ENCODE measurements at places on chromosomes 7 and 10.

DNA sequence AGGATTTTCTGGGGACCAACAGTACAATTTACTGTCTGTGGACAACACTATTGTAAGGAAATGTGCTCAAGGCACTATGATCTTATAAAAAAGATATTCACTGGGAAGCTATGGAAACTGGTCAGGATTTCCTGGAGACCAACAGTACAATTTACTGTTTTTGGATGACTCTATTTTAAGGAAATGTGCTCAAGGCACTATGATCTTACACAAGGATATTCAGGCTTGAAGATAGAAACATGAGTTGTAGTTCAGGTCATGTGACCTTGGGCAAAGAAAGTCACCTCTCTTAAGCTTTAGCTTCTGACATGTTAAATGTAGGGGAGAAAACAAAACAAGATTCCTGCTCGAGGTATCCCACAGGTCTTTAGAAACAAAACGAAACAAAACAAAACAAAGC lies 1.7 kb upstream of the ITPRID1 start:
- no peak for DNase-seq

DNA sequence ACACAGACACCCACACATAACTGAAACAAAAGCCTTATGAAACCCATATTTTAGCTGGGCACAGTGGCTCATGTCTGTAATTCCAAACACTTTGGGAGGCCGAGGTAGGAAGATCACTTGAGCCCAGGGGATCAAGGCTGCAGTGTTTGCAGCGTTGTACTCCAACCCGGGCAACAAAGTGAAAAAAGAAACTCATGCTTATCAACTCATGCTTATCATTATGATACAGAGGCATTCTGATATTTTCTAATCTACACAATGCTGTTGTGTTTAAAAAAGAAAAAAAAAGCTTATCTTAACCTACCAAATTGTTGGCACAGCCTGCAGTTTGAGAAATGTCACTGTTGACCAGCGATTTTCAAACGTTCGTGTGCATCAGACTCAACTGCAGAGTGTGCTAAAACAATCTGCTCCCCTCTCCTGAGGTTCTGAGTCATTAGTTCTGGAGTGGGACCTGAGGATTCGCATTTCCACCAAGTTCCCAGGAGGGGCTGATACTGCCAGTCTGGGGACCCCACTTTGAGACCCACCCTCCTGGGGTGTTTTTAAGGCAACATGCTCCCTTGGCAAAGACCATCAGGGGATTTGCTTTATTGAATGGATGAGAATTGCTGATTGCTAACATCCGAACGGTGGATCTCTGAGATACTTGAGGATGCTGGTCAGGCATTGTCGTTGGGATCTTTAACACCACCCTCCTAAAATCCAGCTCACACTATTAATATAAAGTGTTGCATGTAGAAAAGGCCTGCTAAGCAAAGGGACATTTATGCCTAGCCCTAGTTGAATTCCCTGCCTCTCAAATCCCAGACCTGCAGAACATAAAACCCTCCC lies 16.2 kb downstream of the CHST3 start:
- DNase-seq: no peak

DNA sequence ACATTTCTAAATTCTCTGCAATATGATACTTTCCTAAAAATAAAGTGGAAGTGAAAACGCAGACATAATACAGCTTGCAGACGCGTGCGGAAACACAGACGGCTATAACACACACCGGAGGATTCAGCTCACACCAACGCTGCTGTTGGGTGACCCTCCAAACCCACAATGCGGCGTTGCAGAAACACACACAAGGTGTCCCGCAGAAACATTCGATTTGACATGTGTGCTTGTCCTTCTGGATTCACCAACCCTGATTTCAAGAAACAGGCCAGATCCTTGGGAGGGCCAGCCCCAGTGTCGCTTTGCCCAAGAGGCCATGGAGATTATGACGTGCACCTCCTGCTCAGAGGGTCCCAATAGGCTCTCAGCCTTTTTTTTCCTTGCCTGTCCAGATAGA lies 136.7 kb upstream of the TCERG1L start:
- DNase-seq: no peak

- DNase-seq: peak; percentile 27
These were observed 83.0 kb upstream of the ADRB1 start for GRCh38 chr10:113960617-113961181.

- DNase-seq: no peak
These were observed 20.6 kb downstream of the IMPDH1 start for GRCh38 chr7:128389085-128389617.
